ENCODE measurements at places on chromosomes 6 and 20.
A peak's percentile ranks its signal among the peaks of the same experiment; 100 is the strongest.

- no peak for DNase-seq
These were observed 102.8 kb downstream of the ERMARD start for GRCh38 chr6:169854083-169854725.

DNA sequence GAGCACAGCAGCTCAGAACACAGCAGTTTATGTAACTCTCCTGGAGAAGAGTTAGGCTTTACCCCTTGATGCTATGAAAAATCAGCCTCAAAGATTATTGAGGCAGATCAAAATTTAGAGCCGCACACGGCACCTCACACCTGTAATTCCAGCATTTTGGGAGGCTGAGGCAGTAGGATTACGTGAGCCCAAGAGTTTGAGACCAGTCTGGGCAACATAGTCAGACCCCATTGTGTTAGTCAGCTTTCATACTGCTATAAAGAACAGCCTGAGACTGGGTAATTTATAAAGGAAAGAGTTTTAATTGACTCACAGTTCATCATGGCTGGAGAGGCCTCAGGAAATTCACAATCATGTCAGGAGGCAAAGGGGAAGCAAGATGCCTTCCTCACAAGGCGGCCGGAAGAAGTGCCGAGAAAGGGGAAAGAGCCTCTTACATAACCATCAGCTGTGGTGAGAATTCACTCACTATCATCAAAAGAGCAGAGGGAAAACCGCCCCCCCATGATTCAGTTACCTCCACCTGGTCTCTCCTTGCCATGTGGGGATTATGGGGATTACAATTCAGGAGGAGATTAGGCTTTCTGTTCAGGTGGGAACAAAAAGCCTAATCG, 87.7 kb downstream of the SGK1 start:
- DNase-seq, result peak; percentile 8

DNA sequence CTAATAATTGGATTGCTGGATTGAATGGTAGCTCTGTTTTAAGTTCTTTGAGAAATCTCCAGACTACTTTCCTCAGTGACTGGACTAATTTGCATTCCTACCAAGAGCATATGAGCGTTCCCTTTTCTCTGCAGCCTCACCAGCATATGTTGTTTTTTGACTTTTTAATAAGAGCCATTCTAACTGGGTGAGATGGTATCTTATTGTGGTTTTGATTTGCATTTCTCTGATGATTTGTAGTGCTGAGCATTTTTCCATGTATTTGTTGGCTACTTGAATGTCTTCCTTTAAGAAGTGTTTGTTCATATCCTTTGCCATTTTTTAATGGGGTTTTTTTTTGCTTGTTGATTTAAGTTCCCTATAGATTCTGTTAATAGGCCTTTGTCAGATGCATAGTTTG, 94.7 kb upstream of the AHI1 start:
- no peak for DNase-seq

GRCh38 chr20:46621492-46621891, 29.8 kb downstream of the SLC13A3 start:
- DNase-seq, result no peak

GRCh38 chr6:14117158-14118090, at the start of gene CD83:
TSS of gene CD83 (plus strand) at chr6:14117772. CDS start at chr6:14117812, 40 bp downstream.
- peak; percentile 53 for DNase-seq

DNA sequence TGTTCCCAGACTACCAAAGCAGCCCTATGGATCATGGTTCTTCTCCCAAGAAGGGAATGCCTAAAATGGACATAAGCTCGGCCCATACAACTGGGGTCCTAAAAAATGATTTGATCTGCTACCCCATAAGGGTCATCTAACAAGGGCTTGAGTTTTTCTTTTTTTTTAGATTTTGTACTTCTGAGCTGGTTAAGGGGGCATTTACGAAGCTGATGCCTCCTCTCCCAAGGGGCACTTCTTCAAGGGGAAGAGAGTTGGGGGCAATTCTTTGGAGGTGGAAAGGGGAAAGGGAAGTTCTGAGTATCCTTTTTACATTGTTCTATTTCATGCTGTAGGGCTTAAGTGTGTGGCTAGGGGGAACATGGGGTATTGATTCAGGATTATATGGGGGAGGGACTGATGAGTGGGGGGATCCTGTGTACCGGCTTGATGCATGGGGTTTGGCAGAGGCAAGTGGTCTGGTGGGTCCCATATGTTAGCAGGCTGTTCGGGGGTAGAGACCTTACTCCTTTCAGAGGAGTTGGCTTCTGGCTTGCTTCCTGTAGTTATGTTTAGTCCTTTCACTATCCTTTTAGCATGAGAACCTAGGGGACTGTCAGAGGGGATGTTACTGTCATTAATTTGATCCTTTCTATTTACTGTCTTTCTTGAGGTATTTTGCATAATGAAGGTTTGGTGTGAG, 8.1 kb upstream of the ZNFX1 start:
- no peak for DNase-seq

- DNase-seq, result no peak
These were observed 101.8 kb downstream of the PREP start for GRCh38 chr6:105301072-105301503.

GRCh38 chr20:39067526-39068216, 105.5 kb downstream of the DHX35 start:
- no peak for DNase-seq

- DNase-seq, result no peak
These were observed 60.5 kb downstream of the GJA10 start for GRCh38 chr6:89954721-89955148.

DNA sequence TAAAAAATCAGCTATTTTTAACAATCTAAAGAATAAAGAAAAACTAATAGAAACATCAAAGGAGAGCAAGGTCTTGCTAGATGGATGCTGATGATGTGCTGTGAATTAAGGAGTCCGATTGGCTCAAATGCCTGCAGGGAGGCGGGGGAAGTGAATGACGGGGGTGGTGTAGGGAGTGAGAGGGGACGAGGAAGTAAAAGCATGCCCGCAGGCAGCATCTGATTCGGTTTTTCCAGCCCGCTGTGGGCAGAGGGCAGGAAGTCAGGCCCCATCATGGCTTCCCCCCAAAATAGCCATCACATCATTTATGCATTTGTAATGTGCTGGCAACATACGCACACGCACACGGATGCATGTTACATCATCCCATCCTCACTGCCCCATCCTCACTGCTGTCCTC, 10.3 kb downstream of the RSPO4 start:
- no peak for DNase-seq

- DNase-seq, result no peak
These were observed 86.2 kb downstream of the CFAP61 start for GRCh38 chr20:20138301-20139064.

- DNase-seq, result no peak
These were observed 8.4 kb upstream of the CST9 start for GRCh38 chr20:23614163-23614562.

DNA sequence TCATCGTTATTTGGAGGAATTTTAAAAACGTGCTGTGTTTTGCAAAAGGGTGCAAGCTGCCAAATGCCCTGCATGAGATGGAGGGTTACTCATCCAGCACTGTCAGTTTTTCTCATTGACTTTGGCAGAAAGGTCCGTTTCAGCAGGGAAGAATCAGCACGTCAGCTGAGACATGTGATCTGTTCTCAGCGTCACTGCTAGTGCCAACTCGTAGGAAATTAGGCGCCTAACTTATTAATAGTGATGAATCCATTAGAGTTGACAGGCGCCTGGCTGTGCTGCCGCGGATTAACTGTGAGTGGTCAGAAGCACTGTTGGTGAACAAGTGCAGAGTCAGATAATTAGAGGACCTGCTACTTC, 175.5 kb upstream of the FOXQ1 start:
- no peak for DNase-seq

GRCh38 chr6:148367411-148368024, 24.9 kb downstream of the SASH1 start:
- DNase-seq, result peak; percentile 71

DNA sequence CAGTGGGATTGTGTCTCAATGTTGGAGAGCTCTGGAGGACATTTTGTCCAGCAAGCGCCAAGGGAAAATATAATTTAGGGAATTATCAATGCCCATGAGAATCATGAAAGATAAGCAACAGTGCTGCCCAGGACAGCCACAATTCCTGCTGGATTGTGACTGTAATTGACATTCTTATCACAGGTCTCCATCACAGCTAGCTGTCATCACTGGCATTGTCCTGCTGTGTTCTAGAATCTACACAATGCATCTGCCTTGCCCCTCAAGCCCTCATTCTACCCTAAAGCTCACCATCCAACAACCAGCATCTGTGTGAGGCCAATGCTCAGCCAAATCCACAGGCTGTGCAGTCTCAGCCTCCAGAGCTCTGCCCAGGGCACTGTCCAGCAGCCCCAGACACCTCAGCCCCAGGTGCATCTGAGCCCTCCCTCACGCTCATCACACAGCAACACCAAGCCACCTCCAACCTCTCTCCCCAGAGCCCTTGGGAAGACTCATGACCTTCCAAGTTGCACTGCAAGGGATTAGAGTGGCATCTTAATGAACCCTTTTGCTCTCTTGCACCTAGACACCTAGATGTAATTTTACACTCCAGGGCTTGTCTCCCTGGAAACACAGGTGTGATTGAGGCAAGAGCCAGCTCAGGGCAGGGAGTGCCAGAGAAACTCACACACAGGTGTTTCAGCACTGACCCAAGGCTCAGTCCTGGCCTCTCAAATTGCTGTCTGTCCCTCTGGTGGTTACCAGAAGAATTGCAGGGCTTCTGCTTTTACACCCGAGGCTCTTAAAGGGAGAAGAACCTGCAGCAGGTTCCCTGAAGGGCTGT, 85.2 kb upstream of the PHACTR3 start:
- peak; percentile 49 for DNase-seq

GRCh38 chr20:8901237-8902025, 167.5 kb upstream of the PLCB4 start:
- no peak for DNase-seq

- DNase-seq, result no peak
These were observed 68.3 kb upstream of the BTBD3 start for GRCh38 chr20:11849270-11849915.

GRCh38 chr6:25645916-25646315, 6.1 kb upstream of the SCGN start:
- no peak for DNase-seq

- DNase-seq, result no peak
These were observed 8.3 kb upstream of the CEP85L start for GRCh38 chr6:118659513-118660217.

- no peak for DNase-seq
These were observed 6.9 kb upstream of the RPS6KA2 start for GRCh38 chr6:166633732-166634535.

GRCh38 chr20:12061466-12061865, 143.8 kb downstream of the BTBD3 start:
- no peak for DNase-seq
